ENCODE measurements at places on chromosomes 5 and 9. TPM values are rescaled to one million over a fixed set of nuclear protein-coding genes. Genes with fewer than 3 reads are reported as not detected.

IRX1 gene
- 13.0 TPM for total RNA-seq

PCDHGB6 gene
- total RNA-seq = 0.48 TPM

MYMK gene
- not detected for total RNA-seq

NINJ1 gene
- 50.4 TPM for total RNA-seq

LRRC14B gene
- total RNA-seq = not detected

AK8 gene
- 0.48 TPM for total RNA-seq

TRIM36 gene
- 1.3 TPM for total RNA-seq

FANCG gene
- 6.2 TPM for total RNA-seq

FOXD4 gene
- 0.24 TPM for total RNA-seq

RNF180 gene
- total RNA-seq = 5.3 TPM

RNF20 gene
- 22.0 TPM for total RNA-seq

PRRX2 gene
- not detected for total RNA-seq

NUP188 gene
- total RNA-seq = 34.7 TPM

CSF2 gene
- not detected for total RNA-seq

SLC34A3 gene
- total RNA-seq = not detected

All from tracheal epithelial cell (primary cell).